ENCODE measurements at places on chromosomes 3 and 15.
A peak's percentile ranks its signal among the peaks of the same experiment; 100 is the strongest.

- no peak for DNase-seq
Observed at GRCh38 chr3:50606596-50606995, 5.0 kb downstream of the CISH start.

DNA sequence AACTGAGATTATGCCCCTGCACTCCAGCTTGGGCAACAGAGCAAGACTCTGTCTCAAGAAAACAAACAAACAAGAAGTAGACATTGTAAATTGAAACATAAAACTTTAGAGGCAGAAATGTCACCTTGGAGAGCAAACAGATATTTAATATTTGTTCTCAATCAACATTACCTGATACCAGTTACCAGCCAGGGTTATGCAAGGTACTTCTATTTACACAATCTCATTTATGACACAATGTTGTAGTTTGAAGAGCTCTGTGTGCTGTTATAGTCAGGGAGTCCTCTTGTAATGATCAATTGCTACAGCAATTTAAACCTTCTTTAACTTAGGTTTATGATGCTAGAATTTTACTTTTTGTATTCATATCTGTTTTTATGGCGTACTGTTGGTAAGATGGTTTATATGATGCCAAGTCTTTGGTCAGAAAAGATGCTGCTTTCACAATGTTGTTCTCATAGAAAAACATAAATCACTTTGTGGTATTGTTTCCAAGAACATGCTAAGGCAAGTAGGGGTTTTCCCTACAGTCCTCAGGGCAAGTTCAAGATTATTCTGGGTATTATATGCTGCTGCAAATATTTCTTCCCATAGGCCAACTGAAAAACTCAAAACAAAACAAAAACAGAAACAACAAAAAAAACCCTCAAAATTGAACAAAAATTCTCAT lies 173.5 kb downstream of the TNIK start:
- DNase-seq, result no peak

GRCh38 chr15:69472562-69472961 lies 19.9 kb downstream of the RPLP1 start:
- DNase-seq, result no peak

- no peak for DNase-seq
Observed at GRCh38 chr3:109122690-109123089, 4.8 kb upstream of the MORC1 start.

DNA sequence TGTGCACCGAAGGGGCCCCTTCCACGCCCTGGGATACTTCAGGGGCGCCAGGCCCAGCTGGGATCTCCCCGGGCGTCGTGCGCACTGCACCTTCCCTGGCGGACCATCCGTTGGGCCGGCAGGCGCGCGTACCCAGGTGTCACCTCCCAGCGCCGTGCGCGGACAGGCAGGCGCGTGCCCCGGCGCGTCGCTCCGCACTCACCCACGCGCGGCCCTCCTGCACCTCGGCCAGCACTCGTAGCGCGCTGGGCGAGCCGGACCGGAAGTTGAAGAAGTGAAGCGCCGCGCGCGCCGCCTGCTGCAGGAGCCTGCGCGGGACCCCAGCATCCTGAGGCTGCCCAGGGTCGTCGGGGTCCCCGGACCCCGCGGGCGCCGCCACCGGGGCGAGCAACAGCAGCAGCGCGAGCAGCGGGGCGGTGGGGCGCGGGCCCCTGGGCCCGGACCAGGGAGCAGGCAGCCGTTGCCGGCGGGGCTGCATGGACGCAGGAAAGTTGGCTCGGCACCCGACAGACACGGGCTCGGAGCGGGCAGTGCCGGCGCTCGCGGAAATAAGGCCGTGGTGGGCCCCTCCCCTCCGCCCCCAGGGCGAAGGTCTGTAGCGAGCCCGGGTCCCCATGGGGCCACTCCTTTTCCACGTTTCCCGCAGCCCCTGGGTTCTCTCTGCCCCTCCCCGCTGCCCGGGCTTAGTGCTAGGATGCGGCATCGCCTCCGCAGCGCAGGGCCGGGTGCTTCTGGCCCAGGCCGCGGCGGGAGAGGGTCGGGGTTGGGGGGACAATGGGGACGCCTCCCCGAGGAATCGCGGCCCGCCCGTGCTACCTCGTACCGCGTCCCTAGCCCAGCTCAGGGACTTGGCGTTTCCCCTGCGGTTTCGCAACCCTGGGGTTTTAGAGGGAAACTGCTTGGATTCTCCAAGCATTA lies at the start of gene RARRES1:
TSS of gene RARRES1 (minus strand) at position 520 of the 918 bp plus-strand sequence. CDS start at position 478, 42 bp downstream.
- DNase-seq, result peak; percentile 35

DNA sequence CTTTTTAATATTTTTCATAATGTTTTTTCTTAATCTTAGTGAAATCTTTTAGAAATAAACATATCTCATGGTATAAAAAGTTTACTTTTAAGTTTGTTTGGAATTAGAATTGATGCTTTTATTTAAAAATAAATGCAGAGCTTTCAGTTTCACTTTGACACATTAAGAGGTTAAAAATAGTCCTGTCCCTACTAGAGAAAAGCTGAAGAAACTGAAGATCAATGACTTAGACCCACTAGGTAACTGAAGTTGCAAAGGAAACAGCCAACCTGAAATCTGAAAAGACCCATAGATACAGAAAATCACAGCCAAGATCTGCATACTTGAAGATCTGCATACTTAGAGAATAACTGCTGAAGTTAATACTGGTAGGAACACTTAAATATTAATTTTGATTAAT lies 237.6 kb downstream of the RAP2B start:
- no peak for DNase-seq

- DNase-seq, result no peak
Observed at GRCh38 chr3:174206607-174207192, 652.4 kb upstream of the NAALADL2 start.

- DNase-seq, result no peak
Observed at GRCh38 chr3:195931582-195932273, 23.4 kb upstream of the TNK2 start.

DNA sequence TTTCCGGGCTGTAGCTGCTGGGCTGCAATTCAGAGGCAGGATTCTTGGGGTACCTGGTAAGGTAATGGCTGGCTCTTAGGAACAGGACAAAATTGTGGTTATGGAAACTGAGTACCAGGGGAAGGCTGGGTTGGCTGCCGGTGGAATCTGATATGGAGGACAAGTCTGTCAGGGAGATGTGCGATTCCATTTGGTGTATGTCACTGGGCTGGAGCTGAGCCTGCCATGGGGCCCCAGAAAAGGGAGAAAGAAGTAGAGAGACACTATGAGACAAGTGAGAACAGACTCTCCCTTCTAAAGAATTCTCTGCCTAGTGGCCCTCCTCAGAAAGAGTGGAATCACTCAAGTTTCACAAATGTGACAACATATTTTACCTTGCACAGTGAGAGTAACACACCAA lies 368.2 kb upstream of the ROPN1 start:
- no peak for DNase-seq

- DNase-seq, result no peak
Observed at GRCh38 chr3:51297333-51297732, 87.8 kb upstream of the MANF start.

- DNase-seq, result no peak
Observed at GRCh38 chr3:114440700-114441099, 146.9 kb downstream of the TIGIT start.

GRCh38 chr15:100057281-100057680 lies 284.5 kb downstream of the ADAMTS17 start:
- DNase-seq, result no peak

DNA sequence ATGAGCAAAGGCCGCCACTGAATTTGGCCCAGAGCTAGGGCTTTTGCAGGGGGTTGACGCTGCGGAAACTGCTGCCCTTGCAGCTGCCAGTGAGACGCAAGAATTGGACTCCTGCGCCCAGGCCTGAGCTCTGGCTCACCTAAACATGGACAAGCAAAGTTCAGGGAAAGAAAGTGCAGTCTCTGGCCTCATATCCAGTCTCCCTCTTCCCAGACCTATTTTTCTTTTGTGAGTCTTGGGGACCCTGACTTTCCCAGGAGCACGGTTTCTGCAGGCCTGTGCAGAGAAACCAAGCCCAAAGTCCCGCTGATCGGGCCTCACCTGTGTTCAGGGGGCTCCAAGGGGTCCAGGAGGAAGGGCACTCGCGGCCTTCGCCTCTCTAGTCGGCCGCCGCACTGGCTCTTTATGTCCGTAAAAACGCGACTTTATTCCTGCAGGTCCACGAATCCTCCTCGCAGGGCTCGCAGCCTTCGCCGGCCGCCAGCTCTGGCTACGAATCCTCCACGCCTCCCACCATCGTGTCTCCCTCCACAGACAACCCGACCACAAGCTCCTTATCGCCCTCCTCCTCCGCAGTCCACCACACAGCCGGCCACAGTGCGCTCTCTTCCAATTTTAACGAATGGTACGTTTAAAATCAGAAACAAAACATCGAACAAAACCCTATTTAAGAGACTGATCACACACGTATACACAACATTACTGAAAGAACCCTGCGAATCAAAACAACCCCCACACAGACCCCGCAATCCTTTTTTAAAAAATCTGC lies 3.9 kb downstream of the ZIC1 start:
- DNase-seq, result no peak
